Activated CD4-positive, alpha-beta memory T cell treated with anti-CD3 and anti-CD28 coated beads for 36 hours (primary cell): ENCODE measurements at places on chromosomes 11 and 22.

GRCh38 chr11:15163136-15163535 lies 48.4 kb downstream of the INSC start:
- no peak for DNase-seq

DNA sequence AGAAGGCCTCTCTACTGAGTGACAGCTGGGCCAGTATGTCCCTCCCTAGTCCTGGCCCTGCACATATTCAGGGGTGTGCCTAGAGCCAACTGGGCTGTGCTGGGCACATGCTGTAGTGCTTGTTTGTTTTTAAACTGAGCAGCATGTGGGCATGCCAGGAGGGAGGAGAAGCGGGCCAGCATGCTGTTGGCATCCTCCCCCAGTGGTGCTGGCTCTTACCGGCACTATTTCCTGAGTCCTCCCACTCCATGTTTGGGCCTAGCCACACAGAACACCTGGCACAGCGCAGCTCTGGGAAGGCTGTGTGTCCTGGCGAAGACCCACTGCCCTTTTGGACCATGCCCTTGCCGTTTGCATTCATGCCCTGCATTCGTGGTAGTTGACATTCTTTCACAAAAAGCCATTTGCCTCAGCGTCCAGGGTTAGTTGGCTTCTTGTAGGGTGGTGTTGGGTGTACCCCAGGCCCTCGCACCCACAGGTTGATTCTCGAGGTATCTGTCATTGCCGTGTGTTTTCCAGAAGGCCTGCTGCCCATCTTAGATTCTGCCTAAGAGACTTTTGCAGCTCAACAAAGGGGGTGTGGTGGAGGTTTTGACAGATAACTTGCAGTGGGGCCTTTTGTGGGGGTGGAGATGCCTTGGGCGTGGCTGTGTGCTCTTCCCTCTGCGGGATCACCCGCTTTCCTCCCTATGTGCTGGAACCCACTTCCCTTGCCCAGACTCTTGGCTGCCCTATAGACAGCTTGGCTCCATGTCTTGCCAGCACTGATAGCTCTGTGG lies 13.6 kb downstream of the DGCR8 start:
- DNase-seq, result no peak

- peak; percentile 50 for DNase-seq
These were observed 197.8 kb upstream of the SORL1-AS1 start for GRCh38 chr11:121650351-121651256.

DNA sequence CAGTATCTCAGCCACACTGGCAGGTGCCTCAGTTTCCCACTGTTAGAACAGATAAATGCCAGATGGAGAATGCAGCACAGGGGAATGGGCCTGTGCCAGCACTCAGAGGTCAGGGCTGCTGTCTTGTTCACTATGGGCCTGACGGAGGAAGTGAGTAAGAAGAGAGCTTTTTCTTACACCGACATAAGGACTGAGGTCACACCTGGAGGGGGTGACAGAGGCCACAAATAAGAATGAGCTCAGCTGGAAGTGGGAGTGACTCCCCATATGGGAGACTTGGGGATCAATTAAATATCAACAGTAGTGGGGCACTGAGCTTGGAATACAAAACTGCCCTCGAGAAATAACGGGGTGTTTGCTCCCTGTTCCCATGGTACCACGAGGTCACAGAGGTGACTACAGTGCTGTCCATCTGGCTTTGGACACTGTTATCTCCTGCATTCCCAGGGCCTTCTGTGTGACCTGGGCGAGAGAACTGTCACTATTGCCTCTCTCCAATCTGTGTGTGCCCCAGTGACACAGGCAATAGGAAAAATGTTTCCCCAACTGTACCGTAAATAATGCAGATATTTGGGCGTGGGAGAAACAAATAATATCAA lies 94.1 kb upstream of the NNMT start:
- DNase-seq, result no peak

GRCh38 chr22:50526108-50526833 lies 873 bp upstream of the SCO2 start:
- peak; percentile 92 for DNase-seq

GRCh38 chr22:46086577-46087335 lies 63.6 kb upstream of the PPARA start:
- no peak for DNase-seq

DNA sequence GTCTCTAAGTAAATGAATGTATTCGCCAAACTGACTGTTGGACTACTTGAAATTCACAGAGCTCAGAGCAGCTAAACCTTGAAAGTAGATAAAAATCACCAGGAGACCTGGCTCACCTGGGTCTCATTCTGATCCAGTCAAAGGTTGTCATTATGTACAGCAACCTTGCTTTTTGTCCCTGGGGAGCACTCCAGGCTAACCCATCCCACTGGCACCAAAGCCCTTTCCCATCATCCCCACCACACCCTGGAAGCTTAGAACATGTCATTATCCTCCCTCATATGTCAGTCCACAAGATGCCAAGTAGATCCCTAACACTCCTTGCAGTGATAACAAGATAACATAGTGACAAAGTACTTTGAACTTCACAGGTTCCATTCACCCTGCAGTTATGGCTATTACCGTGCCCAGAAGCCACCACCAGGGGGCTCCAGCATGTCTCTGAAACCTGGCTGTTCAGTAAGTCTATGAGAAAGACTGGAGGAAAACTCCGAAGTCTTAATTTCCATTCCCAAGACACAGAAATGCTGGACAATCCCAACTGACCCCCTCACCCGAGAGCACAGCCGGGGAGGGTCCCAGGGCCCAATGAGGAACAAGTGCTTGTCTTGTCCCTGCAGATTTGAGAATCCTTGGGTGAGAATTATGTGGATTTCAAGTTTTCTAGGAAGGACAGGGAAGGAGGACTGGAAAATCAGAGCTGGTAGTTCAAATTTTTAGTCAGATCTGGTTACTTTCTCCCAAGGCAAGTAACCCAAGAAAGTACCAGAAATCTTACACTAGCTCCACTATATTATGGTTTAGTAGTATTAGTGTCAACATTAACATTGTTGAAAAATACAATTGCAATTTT lies 43.0 kb upstream of the USP47 start:
- peak; percentile 85 for DNase-seq

DNA sequence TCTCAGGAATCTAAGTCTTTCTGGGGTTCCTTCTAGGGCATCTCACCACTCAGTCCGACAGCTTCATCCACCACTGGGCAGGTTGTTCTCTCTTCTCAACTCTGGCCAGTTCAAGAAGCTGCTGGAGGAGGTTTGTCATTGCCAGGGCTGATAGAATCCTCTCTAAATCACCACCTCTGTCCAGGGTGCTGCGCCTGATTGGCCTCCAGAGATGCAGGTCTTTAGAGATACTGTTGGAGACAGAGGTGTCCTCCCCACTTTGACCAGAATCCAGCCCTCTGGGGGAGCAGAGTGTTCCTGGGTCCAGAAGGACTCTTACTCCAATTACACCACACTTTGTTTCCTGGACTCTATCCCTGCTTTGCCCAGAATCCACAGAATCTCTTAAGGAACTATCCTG lies 90.2 kb downstream of the NELL1 start:
- DNase-seq, result no peak

DNA sequence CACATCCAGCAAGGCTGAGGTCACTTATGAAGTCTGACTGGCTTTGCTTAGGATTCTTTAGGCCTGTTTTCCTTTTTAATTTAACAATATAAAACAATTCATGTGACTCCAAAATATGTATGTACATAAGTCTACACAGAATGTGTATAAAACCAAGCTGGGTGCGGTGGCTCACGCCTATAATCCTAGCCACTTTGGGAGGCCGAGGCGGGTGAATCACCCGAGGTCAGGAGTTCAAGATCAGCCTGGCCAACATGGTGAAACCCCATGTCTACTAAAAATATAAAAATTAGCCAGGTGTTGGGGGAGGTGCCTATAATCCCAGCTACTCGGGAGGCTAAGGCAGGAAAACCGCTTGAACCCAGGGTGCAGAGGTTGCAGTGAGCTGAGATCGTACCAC lies 83.1 kb downstream of the SHANK2 start:
- DNase-seq, result no peak

DNA sequence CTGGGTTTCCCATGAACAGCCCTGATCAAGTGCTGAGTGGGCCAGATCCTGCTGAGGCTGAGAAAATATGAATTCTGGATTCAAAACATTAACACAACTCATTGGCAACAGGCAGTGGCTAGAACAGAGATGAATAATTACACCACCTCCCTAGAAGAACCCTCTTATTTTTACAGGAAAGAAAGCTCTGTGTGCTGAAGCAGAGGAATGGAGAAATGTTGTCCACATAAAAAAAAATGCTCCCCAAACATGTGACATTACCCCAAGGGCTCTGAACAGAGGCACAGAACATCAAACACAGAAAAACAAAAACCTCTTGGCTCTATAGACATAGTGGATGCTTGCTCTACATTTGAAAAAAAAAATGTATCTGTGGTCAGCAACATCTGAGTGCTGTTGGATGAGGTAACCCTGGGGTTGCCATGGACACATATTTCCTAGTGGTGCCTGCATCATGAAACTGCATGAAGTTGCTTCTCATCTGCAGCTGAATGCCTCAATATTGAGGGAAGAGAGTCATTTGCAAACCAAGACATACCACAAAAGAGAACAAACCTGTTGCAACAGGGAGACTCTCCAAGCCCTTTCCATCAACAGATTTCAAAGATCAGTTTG lies 98.8 kb downstream of the SNX19 start:
- DNase-seq, result no peak

GRCh38 chr11:59158206-59159068 lies 13.5 kb upstream of the DTX4 start:
- DNase-seq, result peak; percentile 68

- DNase-seq, result no peak
These were observed 125.8 kb downstream of the OPCML start for GRCh38 chr11:133406489-133406888.

GRCh38 chr11:103811870-103812455 lies 224.5 kb upstream of the DDI1 start:
- no peak for DNase-seq

- no peak for DNase-seq
These were observed 258.5 kb upstream of the SORL1-AS1 start for GRCh38 chr11:121711236-121711635.

GRCh38 chr11:8259306-8259959 lies 4.2 kb downstream of the LMO1 start:
- DNase-seq, result peak; percentile 1

DNA sequence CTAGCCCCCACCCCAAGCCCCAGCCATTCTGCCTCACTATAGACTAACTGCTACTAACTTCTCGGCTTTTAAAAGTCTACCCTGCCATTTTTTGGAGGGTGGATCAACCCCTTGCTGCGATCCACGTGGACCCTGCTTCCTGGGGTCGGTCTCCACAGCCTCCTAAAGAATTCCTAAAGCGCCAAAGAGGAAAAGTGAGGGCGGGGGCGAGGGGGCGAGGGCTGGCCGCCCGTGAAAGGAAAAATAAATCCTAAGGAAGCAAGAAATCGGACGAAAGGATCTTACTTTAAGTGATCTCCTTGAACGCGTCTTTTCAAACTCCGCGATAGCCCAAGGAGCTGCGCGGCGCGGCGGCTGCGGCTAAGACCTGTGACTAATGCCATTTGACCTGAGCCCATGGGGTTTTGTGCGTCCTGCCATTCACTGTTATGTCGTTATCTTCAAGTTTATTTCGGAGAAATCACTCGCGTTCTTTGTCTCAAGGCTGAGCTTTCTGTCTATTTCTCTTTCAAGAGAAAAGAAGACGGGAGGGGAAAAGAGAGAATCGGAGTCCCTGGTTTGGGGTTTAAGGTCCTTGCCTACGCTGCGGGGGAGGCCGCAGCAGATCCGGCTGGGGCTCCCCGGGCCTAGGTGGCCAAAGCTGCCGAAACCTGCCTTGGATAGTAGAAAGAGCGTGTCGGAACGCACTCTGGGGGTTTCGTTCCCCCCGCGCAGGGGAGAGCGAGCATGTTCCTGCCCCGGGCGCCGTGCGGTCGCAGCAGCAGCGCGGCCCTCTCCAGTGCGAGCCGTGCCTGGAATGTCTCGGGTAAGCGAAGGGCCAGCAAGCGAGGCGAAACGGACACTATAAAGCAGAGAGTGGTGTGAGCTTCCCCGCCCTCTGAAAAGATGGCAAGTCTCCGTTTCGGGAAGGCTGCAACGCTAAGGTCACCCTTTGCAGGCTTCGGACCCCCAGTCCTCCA lies 2.8 kb upstream of the DBX1 start:
- DNase-seq, result peak; percentile 40

GRCh38 chr11:64793271-64794160 lies 9.5 kb downstream of the MAP4K2 start:
- no peak for DNase-seq

- no peak for DNase-seq
These were observed 36.2 kb downstream of the TXN2 start for GRCh38 chr22:36445158-36445668.

DNA sequence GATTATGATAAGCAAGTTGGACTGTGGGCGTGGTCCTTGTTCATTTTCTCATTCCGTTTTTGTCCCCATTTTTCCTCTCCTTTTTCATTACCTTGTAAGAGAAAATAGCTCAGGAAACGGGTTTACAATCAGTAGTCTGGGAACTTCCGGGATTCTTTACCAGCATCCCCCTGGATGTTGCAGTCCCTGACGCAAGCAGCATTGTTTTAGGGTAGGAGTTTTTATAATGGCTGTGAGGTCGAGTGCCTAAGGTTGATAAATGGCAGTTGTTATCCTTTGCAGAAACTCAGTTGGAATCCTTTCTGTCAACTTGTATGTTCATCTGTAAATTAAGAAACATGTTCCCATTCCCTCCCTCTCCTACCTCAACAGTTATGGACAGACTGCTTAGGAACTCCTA lies 68.3 kb downstream of the ARHGEF12 start:
- DNase-seq, result no peak

DNA sequence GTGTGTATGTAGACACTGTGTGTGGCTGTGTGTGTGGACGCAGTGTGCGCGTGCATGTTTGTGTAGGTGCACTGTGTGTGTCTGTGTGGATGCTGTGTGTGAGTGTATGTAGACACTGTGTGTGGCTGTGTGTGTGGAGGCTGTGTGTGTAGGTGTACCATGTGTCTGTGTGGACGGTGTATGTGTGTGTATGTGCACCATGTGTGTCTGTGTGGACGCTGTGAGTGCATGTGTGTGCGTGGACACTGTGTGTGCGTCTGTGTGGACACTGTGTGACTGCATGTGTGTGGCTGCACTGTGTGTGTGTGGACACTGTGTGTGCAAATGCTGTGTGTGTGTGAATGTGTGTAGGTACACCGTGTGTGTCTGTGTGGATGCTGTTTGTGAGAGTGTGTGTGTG lies 10.3 kb downstream of the TRPM5 start:
- no peak for DNase-seq

GRCh38 chr11:69008737-69009440 lies 4.2 kb downstream of the MRGPRF start:
- no peak for DNase-seq

- no peak for DNase-seq
These were observed 2.6 kb downstream of the PCNX3 start for GRCh38 chr11:65617990-65618751.
